ENCODE measurements at places on chromosomes 12 and 14.

DNA sequence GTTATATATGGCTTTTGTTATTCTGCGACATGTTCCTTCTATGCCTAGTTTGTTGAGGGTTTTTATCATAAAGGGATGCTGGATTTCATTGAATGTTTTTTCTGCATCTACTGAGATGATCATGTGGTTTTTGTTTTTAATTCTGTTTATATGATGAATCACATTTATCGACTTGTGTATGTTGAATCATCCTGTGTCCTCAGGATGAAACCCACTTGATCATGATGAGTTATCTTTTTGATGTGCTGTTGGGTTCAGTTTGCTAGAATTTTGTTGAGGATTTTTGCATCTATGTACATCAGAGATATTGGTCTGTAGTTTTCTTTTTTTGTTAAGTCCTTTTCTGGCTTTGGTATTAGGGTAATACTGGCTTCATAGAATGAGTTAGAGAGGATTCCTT, 291.2 kb downstream of the AKAP6 start:
- DNase-seq, result no peak

DNA sequence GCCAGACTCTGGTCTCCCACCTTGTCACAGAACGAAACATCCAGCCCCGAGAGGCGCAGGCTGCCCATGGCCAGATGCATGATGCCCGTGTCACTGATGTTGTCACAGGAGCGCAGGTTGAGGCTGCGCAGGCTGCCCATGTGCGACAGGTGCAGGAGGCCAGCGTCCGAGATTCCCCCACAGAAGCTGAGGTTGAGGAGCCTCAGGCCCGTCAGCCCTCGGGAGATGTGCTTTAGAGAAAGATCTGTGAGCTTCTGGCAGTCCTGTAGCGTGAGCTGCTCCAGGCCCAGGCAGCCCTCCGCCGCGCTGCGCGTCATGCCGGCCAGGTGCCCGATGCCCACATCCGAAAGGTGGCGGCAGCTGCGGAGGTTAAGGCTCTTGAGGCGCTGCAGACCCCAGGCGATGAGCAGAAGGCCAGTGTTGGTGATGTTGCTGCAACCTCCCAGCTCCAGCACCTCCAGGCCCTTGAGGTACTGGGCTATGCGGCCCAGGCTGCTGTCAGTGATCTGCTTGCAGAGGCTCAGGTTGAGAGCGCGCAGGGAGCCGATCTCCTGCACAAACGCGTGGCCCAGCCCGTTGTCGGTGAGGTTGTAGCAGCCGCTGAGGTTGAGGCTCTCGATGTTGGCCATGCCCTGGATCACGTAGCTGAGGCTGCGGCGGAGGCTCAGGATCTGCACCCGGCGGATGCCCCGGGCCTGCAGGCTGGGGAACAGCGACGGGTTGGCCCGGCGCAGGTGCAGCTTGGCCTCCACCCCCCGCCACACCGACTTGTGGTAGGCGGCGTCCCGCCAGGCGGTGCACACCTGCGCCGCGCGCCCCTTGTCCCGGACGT, 991 bp downstream of the FBXL14 start:
- peak; percentile 36 for DNase-seq

DNA sequence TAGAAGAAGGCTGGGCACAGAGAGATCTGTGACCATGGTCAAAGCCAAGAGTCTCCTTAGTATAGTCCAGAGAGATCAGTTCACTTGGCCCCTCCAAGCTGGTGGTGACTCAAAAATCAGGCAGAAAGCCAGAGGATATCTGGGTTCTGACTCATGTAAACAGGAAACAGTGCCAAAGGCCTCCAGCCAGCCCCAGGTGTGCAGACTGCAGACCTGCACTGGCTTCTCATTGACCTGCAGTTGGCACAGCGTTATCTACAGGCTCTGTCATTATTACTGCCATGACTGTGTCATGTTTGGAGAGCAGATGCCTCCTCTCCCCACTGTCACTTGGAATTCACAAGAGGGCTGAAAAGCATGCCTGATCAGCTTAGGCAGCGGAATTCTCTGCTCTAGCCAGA, 295.7 kb upstream of the PRKD1 start:
- DNase-seq, result no peak

DNA sequence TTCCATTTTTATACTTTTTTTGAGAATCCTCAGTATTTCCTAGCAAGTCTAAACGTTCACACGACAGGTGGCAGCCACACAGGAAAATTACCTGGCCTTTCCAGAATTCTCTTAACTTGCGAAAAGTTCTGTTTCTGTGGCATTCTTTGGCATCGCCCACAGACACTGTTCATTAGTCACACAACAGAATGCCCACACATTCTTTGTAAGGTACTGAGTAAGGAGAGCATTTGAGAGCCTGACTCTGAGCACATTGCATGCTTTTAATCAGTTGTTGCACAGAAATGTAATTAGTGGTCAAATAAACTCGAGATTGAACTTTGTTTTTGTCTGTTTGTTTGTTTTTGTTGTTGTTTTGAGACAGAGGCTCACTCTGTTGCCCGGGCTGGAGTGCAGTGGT, 52.4 kb downstream of the LMNTD1 start:
- no peak for DNase-seq

DNA sequence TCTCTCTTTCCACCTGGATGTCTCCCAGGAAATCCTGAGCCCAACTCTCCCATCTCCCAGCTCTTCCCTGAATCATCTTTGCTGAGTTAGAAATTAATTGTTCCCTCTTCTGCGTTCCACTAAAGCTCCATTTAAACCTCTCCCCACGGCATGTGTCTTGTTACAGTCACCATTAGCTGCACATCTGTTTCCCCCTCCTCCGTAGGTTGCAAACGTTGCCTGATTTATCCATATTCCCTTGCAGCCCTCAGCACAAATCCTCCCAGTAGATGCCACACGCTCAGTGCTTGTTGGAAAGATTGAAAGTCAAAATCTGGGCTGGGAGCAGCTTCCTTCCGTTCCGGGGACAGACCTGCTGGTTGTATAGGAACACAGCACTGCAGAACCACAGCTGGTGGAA, 90.4 kb downstream of the SLC24A4 start:
- DNase-seq, result no peak

DNA sequence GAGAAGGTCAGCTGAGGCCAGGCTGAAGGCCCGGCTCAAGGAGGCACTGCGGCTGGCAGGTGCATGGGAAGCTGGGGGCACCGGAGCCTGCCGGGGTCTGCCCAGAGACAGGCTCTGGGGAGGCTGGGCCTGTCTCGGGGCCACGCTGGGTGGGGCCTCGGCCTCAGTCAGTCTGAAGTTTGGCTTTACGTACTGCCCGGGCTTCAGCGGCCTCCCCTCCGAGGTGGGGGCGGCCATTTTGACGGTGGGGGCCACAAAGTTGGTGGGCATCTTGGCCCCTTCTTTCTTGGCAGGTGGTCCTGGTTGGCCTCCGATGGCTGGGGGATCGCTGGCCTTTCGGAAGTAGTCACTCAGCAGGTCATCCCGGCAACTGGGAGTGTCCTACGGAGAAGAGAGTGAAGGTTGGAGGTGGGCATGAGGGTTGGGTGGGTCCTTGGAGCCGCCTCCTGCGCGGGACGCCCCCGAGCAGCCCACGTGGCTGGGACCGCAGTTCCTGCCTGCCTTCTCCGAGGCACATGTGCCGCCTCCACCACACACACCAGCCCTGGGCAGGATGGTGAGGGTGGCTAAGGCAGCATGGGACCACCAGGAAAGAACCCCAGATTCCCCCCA, 28.9 kb upstream of the GPR68 start:
- no peak for DNase-seq

- no peak for DNase-seq
Measured at GRCh38 chr14:96380735-96381134, 11.2 kb upstream of the AK7 start.

GRCh38 chr12:52185400-52185967, 6.3 kb downstream of the KRT80 start:
- DNase-seq, result no peak

GRCh38 chr14:22794551-22794951, 20.7 kb downstream of the SLC7A7 start:
- DNase-seq, result no peak

DNA sequence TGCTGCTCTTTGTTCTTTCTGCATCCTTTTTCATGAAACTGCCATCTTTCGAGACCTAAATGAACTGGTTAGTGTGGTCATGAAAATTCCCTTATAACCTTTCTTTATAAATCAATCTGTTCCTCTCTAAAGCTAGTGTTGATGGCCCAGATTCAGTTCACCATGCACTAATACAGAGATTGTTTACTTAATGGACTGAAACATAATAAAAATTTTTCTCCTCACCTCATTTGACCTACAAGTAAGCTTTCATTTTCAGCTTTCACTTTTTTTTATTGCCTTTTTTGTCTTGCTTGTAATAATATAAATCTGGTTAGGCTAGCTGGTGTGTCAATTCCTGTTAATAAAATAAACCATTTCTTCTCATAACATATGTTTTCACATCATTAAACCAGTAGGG, 183.8 kb downstream of the CCDC59 start:
- DNase-seq, result no peak
